Right ventricle myocardium inferior (tissue), 1 donor: ENCODE measurements at places on chromosomes 11 and 22. TPM values are rescaled to one million over a fixed set of nuclear protein-coding genes. Genes with fewer than 3 reads are reported as not detected.

The IFITM10 gene
- total RNA-seq: 0.92 TPM

The FAM227A gene
- total RNA-seq: 0.27 TPM

DNA sequence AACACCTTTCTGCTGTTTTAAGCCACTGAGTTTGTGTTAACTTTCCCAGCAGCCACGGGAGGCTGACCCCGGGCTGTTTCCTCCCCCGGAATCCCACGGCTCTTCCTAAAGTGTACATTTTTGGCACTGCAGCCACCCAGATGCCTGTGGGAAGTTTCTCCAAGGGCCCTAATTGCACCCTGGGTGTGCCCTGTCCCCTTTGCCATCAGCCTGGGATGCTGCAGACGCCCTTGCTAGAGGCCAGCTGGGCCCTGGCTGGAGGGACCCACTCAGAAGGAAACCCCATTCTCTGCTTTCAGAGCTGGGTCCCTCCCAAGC, 883.3 kb downstream of the BRD1 start:
- no peak for DNase-seq

- no peak for DNase-seq
Measured at GRCh38 chr11:10386361-10386760, 68.7 kb upstream of the AMPD3 start.

DNA sequence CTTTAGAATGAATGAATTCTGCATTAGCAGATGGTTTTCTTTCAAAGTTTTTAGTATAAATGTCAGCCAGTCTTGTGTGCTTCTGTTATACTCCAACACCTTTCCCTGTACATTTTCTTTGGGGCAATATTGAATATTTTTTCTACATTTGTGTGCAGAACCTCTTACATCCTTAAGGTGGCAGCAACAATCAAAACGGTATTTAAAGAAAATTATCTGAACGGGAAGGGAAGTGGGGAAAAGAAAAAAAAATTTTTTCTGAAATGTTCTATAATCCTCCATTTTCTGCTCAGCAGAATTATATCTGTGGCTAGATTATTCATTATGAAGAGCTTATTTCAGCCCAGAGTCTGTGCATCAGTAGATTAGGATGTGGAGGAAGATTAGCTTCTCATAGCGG, 347.3 kb upstream of the RAG2 start:
- DNase-seq: no peak

- no peak for DNase-seq
Measured at GRCh38 chr11:67434395-67434881, 3.0 kb downstream of the PTPRCAP start.

- no peak for DNase-seq
Measured at GRCh38 chr11:12187399-12187798, 77.0 kb downstream of the MICAL2 start.

- DNase-seq: no peak
Measured at GRCh38 chr11:5592615-5593014, 3.8 kb upstream of the TRIM6 start.

- no peak for DNase-seq
Measured at GRCh38 chr22:29308148-29308790, 1.8 kb downstream of the GAS2L1 start.

DNA sequence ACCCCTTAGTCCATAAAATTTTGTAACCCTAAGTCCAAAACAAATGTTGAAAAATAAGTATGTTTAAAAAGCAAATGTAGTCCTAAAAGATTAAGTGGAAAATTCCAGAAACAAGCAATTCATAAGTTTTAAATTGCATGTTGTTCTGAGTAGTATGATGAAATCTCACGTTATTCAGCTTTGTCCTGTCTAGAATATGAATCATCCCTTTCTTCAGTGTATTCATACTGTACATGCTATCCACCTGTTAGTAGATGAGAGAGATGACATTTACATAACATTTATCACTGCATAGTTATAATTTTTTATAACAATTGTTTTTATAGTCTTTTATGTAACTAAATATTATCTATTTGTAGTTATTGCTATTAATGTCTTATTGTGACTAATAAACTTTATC, 622.3 kb upstream of the CHORDC1 start:
- no peak for DNase-seq
